ENCODE measurements at places on chromosomes 11 and 22. TPM values are rescaled to one million over a fixed set of nuclear protein-coding genes. Genes with fewer than 3 reads are reported as not detected.

C11orf86 gene
- total RNA-seq, result not detected

SULT4A1 gene
- 0.47 TPM for total RNA-seq

CATSPER1 gene
- total RNA-seq, result under 0.01 TPM

CEND1 gene
- total RNA-seq, result 0.69 TPM

TUB gene
- total RNA-seq, result 7.6 TPM

PGA5 gene
- total RNA-seq, result 2.1 TPM

KRTAP5-8 gene
- total RNA-seq, result not detected

HPS4 gene
- total RNA-seq, result 22.9 TPM

OR8B12 gene
- not detected for total RNA-seq

ALDH3B1 gene
- total RNA-seq, result 5.2 TPM

ACRV1 gene
- not detected for total RNA-seq

MS4A6A gene
- total RNA-seq, result not detected

C11orf52 gene
- not detected for total RNA-seq

MRGPRE gene
- total RNA-seq, result not detected

CCDC188 gene
- not detected for total RNA-seq

TCN1 gene
- total RNA-seq, result not detected

ISX gene
- total RNA-seq, result not detected
